Eye (tissue), 1 donor: ENCODE measurements at places on chromosomes 2 and 18.
A peak's percentile ranks its signal among the peaks of the same experiment; 100 is the strongest.

GRCh38 chr2:19538411-19538963, 180.1 kb upstream of the OSR1 start:
- peak; percentile 4 for DNase-seq

DNA sequence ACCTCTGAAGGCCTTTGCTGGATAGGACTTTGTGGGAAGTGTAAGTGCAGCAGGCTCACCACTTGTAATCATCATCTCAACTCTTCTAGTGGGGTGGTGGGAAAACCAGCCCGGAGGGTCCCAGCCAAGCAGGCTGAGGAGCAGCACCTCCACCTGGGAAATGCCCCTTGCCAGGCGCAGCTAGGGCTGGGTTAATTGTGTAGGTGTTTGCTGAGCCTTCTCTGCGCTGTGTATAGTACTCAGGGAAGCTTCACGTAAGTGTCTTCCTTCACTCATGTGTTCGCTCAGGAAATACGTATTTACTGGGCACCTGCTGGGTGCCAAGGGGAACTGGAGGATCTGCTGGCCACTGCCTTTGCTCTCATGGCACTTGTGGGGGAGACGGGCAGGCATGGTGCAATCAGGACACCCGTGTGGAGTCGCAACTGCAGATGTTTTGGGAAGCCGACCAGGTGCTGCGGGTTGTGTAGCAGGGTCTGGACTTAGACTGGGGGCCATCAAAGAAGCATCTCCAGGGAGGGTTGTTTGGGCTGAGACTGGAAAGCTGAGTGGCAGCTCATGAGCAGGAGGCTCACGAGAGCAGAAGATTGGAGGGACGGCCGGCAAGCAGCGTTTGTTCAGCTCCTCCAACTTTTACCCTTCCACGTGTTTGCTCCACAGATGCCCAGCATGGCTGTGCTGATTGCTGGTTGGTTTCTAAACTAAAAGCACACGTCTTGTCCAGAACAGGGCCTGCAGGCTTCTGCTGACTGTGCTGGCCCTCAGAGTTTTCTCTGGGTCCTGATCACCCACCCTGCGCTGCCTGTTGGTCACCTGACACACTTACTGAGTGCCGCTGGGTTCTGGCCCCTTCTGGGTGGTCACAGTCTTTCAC, 164.6 kb downstream of the LDLRAD4 start:
- DNase-seq, result peak; percentile 59

DNA sequence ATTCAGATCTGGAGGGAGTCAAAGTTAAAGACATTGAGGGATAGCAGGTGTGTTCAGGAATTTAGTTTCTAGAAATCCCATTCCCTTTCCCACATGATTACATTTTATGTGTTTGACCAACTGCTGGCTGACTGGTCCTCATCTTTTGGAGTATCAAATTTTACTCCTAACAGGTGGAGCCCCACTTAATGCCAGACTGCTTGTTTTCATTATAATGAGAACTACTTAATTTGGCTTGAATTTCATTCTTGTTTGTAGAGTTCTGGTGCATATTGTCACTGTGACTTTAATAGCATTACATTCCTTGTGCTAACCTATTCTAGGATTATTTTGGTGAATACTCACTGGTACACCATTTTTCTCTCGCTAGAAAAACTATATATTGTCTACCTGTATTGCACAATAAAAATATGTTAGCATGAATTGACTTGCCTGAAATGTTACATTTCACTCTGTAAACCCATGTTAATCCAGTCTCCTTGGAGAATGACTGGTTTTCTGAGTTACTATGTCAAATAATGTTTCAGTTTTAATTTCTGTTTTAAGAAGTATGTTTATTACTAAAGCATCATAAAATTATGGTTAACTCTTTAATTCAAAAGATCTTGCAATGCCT, 98.2 kb downstream of the TANC1 start:
- no peak for DNase-seq

GRCh38 chr2:2686222-2686621, 355.1 kb upstream of the MYT1L start:
- DNase-seq, result no peak

DNA sequence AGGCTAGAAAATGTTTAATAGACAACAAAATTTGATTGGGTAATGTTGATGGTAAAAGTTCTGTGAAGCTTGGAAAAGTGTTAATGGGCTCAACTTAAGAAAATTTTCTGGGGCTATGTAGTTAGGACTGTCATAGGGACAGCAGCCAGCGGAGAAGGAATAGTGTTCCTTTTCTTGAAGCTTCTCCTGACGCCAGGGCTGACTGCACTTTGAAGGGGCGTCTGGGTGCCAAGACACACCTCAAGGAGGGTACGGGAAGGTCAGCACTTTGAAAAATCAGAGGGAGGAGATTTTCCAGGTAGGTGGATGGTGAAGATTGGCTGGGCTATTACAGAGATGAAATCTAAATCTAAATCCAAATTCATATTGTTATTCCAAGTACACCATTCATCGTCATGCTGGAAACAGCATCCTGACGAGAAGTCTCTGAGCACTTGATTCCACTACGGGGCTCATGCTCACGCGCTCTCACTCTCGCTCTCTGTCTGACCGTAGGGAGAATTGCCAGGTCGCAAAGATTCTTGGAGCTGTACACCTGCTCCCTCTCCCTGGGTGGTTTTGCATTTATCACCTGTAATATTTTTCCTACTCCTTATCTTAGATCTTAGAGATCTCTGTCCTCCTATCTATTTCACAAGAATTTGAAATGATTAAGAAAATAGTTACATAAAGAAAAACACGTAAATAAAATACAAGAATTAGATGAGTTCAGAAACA, 91.0 kb downstream of the ITGB1BP1 start:
- DNase-seq, result no peak

GRCh38 chr18:57533006-57533867, 53.3 kb downstream of the FECH start:
- peak; percentile 30 for DNase-seq

DNA sequence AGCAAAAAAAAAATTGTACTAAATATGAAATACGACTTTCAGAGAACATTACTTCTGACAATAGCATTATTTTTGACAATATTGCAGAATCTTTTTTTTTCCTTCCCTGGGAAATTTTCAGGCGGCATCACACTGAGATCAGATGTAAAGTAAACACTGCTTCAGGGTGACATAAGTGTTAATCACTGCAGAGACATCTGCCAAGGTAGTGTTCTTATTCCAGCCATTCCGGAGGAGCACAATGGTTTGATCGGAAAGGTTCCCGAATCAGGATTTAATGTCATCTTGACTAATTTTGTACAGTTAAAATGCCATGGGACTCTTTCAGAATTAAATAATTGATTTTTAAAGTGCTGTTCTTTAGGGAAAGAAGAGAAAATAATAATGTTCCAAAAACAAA, 56.7 kb upstream of the ZNF236 start:
- DNase-seq, result no peak

DNA sequence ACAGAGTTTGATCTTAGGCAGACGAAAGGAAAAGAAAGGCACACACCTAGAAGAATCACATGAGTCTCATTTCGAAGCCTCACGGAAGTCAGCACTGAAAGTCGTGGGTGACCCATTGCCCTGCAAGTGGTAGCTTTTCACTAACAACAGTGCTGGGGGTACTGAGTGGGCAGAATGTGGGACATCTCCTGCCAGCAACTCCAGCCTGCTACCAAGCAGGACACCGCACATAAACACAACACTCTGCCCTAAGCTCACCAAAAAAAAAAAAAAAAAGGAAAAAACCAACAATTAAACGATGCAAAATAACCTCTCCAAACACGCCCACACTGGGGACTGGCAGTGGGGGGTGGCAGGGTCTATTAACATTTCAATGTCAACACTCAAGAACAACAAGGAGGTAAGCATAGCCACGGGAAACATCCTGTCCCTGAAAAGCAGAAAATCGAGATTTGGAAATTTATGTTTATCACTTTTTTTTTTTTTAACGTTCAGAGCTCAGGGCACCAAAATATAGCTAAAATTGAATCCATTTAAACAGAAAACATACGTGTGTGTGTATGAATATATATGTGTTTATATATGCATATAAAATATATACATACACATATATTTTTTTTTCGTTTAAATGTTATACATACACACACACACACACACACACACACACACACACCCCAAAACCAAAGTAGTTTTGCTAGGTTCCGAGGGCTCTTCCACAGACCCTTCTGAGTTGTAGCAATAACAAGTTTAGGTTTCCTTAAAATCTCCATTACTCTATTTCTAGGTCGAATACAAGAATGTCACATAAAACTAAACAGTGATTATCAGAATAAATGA, 2.2 kb downstream of the INO80D start:
- peak; percentile 27 for DNase-seq

DNA sequence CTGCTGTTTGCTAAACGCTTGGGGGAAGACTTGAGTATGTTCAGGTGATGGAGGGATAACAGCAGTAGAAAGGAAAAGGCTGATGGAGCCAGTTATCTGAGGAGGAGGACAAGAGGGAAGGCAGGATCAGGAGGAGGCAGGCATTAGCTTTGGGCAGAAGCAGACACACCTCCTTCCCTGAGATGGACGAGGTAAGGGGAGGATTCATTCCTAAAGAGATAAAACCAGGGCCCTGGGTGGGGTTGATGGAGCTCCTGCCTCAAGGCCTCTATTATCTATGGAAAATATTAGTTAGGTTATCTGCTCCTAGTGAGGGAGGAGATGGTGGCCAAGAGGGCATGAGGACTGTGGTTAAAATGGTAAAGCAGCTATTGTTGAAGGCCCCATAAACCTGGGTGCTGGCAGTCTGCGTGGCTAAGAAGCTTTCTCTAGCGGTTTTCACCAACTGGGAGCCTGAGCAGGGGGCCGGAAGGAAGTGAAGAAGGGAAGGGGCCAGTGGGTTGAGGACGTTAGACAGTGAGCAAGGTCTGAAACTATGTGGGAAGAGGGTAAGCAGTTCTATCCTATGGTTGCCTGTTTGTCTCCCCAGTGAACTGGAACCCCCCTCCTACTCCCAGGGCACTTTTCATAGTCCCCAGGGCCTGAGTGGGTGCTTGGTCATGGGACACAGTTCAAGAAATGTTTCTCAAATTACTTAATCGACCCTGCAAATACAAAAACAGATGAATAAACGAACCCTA, 56.6 kb upstream of the HK2 start:
- DNase-seq, result no peak

DNA sequence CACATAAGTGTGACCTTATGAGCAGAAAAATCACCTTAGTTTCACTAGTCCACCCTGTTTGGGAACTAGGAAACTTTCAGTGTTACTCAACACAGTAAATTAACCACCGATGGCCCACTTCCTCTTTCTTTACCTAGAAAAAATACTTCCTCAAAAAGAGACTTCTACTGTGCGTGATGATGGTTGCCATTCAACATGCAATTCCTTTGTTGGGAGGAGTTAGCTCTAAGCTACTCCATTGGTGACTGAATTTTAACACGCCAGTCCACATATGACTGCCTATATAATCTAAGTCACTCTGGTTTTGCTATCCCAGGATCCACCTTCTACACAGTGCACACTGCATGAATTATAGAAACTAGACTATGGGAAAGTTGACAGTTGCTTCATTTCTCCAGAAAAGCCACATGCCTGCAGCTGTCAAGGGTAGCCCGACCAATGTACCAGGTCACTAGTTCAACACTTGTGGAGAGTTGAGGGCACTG, 47.8 kb upstream of the REG3G start:
- DNase-seq, result no peak

- no peak for DNase-seq
Measured at GRCh38 chr2:120672526-120673204, 63.0 kb upstream of the GLI2 start.

GRCh38 chr18:22182884-22183697, 13.7 kb downstream of the GATA6 start:
- no peak for DNase-seq

- DNase-seq, result no peak
Measured at GRCh38 chr2:112143150-112143549, 5.0 kb downstream of the FBLN7 start.

DNA sequence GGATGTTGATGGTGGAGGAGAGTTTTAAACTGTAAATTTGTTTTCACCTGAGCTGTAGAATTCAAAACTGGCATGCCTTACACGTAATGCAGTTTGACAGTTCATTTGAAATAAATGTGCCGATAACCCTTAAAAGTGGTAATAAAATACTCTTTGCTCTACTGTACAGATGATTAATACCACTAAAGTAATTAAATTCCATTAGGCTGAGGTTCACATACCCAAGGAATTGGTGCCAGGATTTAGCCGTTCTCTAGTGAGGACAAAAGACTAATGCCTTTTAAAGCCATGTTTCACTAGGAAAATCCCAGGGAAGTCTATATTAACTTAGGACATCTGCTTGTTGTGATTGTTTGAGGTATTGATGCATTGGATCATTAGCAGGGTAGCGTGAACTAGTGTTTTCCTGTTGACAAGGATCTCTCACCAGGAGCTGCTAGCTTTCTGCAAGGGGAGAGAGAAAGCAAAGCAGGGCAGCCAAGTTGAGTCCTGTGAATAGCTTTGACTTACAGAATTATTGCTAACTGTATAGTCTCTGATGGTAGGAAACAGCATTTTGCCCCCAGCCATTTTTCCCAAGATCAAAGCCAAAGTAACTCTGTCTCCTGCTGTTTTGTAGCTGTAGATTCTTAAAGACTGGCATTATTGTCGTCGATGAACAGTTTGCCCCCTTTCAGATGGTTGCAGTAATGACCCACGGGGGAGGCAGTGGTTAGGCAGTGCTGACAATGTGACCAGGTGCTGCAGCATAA, 280.9 kb upstream of the FANCL start:
- peak; percentile 58 for DNase-seq

GRCh38 chr2:110143982-110144381, 28.4 kb upstream of the MALL start:
- DNase-seq, result no peak

DNA sequence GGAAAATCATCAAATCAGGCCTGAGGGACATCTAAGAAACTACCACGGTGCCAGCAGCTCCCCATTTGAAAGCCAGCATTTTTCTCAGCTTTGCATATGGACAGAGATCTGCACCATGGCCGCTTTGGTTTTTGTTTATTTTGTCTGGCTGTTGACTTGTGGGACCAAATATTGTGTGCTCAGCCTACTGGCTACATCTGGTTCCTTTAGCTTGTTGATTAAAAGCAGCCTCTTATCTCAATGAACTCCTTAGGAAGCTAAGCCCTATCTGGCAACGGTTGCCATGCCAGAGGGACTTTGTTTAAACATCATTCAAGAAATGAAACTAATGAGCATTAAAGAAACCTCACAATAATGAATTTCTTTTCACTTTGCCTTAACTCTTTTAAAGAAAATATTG, 32.4 kb upstream of the CCDC150 start:
- DNase-seq, result peak; percentile 21

GRCh38 chr2:165113414-165113813, 90.4 kb downstream of the SCN3A start:
- no peak for DNase-seq

DNA sequence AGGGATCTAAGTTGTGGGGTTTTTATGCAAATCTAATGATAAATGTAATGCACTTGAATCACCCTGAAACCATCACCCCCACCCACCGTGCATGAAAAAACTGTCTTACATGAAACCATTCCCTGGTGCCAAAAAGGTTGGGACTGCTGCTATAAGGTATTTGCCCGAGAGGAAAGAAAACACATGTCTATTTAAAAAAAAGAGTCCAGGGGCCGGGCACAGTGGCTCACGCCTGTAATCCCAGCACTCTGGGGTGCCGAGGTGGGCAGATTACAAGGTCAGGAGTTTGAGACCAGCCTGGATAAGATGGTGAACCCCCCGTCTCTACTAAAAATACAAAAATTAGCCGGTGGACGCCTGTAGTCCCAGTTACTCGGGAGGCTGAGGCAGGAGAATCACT, 1372.8 kb upstream of the CDH2 start:
- DNase-seq, result no peak

GRCh38 chr2:169029341-169029740, 1.8 kb downstream of the ABCB11 start:
- DNase-seq, result no peak

- DNase-seq, result no peak
Measured at GRCh38 chr2:20040489-20041172, 10.8 kb downstream of the LAPTM4A start.
